ENCODE measurements at places on chromosomes 5 and 9.

DNA sequence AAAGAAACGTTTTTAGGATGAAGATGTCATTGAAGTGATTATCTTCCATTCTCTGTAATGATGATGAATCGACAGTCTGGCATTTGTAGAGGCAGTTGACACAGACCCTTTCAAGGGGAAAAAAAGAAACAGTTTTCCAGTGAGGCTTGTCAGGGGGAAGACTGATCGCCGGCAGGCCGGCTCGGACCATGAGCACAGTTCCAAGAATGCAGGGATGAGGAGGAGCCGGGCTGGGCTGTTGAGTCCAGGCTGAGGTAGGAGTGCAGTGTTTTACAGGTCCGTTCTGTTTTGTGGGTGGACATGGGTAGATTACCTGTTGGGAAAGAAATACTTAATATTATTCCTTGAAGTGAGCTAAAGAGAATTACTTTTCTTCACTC lies 194.6 kb downstream of the AOPEP start:
- no peak for DNase-seq

GRCh38 chr9:108209132-108209685 lies 646.6 kb downstream of the ACTL7B start:
- no peak for DNase-seq

DNA sequence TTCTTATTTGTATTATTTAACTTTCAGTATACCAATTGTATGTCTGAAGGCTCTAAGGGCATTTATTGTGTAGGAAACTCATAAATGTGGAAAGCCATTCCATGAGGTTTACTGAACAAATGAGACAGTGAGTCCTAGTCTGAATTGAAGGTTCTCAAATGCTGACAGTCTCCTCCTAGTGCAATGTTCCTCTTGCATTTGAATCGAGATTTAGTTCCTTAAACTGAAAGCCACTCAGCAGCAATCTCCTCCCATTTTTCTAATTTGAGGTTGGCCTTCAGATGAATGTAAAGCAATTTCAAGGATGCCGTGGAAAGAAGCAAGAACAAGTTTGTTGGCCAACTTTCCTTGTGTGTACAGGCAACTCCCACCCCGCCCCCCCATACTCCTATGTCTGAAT lies 493.2 kb upstream of the KLF4 start:
- DNase-seq: no peak

- DNase-seq: no peak
These were observed 20.4 kb downstream of the NR5A1 start for GRCh38 chr9:124486778-124487259.

GRCh38 chr9:26650325-26650724 lies 242.3 kb downstream of the CAAP1 start:
- no peak for DNase-seq

DNA sequence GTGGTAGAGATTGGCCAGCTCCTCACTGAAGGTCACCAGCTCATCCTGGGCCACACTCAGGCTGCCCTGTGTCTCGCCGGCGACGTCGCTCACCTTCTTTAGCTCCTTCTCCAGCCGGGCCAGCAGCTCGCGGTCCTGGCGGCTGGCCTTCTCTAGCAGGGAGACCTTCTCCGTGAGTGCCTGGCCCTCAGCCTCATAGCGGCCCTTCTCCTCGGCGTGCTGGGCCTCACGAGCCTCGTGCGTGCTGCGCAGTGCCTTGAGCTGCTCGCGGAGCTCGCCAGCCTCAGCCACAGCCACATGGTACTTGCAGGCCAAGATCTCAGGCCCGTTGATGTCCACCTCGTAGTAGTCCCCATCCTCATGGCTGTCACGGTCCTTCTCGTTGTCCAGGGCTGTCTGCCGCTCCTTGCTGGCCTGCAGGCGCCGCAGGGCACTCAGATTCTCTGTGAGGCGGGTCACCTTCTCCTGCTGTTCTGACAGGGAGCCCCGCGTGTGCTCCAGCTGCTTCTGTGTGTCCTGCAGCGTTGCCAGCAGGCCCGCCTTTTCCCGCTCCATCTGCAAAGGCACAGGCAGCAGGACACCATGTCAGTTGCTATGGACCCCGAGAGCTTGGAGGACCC lies 45.5 kb downstream of the BICD2 start:
- no peak for DNase-seq

- no peak for DNase-seq
These were observed 55.2 kb downstream of the TRIP13 start for GRCh38 chr5:947626-948471.

DNA sequence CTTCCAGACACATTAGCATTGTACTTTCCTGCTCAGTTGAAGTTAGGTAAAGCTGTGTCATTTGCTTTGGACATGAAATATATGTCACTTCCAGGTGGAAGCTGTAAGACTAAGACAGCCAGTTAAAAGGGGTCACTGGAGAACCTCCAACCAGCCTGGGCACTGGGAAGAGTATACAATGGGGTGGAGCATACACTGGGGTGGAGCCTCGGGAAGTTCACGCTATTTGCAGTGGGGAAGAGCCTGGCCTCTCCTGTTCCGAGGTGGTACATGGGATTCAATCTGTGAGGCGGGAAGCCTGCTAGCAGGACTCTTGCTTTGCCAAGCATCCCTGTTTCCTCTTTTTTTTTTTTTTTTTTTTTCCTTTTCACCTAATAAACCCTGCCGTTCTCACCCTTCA lies 145.3 kb downstream of the TTC39B start:
- DNase-seq: no peak

DNA sequence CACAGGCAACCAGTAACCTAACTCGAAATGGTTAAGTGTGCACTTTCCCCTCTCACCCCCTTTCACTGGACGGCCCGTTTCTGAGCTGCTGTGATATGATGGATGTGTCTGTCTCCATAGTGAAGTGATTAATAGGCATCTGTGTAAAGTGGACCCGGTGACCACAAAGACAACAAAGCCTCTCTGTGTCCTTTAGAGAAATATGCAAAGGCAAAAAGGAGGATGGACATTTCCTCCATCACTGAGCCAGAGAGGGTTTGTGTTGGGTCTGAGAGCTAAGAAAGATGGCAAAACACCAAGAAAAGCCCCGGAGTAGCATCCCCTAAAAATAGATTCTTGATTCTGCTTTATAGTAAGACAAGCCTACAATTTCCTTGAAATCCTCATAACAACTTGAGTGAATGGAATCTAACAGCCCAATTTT lies 120.6 kb downstream of the SEMA6A start:
- no peak for DNase-seq
